ENCODE measurements at places on chromosomes 7 and 10.

DNA sequence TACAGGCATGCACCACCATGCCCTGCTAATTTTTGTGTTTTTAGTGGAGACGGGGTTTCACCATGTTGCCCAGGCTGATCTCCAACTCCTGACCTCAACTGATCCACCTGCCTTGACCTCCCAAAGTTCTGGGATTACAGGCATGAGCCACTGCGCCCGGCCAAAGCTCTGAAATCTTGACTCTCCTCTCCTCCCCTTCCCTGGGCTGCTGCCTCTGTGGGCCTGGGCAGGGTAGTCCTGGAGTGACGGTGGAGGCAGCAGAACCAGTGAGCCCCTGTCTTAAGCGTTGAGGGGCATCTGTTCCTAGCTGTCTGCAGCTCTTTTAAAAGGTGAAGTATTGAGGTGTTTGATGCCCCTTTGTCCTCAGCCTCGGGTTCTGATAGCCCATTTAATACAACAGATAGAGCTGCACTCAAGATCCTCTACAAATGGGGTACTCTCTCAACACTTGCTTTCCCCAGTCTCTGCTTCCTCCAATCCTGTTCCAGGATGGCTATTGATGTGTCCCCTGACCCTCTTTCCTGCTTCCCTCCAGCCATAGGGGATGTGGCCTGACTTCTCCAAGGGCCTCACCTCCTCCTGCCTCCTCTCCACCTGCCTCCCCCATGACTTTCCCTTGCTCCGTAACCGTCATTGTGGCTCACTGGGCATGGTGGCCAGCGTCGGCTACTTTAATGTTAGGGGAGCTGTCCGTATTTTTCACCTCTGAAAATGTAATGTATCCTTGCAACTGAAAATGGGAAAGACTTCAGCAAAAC is 442.5 kb downstream of the GLRX3 start:
- no peak for DNase-seq

DNA sequence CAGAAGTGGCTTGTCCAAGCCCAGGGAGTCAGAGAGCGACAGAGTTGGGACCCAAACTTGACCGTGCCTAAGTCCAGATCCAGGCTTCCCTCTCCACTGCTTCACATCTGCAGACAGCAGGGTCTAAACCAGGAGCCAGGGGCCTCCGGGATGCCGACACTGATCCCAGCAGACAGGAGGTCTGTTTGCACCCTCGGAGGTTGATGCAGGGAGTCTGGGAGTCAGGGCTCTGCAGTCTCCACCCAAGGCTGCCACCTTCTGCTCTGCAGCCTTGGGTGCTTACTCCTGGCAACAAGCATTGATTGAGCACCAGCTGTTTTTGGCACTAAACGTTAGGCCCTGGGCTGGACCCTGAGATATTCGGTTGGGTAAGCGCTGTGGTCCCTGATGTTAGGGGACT is 21.0 kb downstream of the ELFN1 start:
- no peak for DNase-seq

- DNase-seq, result no peak
Observed at GRCh38 chr7:42162560-42163325, 74.3 kb downstream of the GLI3 start.

GRCh38 chr7:131346885-131347592 is 19.4 kb downstream of the MKLN1 start:
- no peak for DNase-seq

- DNase-seq, result peak; percentile 41
Observed at GRCh38 chr7:66352071-66352470, 146.9 kb downstream of the TPST1 start.

Data from H1 (cell line).